ENCODE measurements at places on chromosomes 7 and 10.

GRCh38 chr10:84715911-84716310 is 387.5 kb downstream of the CCSER2 start:
- DNase-seq: peak; percentile 14

DNA sequence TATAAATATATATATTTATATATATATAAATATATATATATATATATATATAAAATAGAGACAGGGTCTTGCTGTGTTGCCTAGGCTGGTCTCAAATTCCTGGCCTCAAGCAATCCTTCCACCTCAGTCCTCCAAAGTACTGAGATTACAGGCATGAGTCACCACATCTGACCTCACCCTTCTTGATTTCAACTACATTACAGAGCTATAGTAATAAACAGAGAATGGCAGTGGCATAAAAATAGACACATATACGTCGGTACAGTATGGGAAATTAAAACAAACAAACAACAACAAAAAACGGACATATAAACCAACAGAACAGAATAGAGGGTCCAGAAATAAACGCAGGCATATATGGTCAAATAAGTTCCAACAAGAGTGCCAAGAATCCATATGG is 77.6 kb upstream of the PPP1R3A start:
- no peak for DNase-seq

GRCh38 chr10:113139699-113140098 is 189.7 kb downstream of the TCF7L2 start:
- DNase-seq: no peak

DNA sequence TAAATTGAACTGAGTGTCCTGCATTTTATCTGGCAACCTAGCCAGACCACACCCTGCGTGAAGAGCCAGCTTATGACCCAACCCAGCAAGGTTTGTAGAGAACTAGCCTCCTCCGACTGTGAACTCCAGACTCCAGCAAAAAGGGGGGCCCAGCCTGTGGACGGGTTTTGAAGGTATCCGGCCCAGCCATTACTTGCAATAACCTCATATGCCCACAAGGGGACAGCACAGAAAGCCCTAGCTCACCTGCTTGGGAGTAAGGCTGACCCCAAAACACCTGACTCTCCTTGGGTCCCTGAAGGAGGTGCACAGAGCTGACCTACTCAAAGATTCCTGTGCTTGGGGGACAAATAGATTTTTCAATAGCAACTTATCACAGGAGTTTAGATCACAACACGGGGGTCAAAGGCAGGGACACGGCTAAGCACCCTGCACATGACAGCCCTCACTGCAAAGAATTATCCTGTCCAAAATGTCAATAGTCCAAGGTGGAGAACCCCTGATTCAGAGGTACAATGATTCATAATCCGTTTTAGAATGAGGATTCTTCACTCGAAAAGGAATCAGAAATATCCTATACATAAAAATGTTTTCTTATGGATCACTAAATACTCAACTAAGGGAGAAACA is 4.6 kb downstream of the TRPV6 start:
- peak; percentile 31 for DNase-seq

DNA sequence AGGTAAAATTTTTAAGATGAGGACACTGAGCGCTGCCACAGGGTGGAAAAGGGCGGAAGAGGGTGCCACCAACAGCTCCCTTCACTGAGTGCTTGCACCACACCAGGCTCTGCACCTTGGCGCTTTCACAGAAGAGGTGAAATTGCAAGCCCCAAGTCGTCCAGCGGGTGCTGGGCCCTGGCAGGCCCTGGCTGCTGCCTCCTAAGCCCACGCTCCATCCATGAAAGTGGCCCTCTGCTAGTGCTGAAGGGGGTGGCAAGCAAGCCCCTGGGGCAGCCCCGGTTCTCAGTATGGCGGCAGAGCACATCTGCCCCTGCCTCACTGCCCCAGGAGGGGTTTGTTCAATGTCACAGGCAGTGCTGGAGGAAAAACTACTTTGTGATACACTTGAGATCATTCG is 95.1 kb downstream of the SLIT1 start:
- DNase-seq: no peak

- DNase-seq: no peak
Measured at GRCh38 chr7:137519181-137519691, 175.7 kb upstream of the PTN start.

DNA sequence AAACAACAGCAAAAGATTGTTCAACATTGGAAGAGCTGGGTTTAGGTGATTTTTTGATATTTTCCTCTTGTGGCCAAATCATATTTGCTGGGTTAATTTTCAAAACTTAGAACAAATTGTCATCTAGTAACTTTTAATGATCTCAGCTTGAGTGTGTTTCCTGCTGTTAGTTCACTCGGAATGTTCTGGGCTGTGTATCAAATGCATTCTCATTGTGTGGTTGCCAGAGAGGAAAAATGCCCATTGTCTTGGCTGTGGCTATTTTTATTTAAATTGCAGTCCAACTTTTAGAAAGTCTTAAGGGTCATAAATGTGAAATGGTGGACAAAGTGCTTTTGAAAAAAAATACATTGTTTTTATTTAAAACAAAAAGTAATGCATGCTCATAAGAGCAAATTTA is 542.0 kb downstream of the TNS3 start:
- DNase-seq: no peak

DNA sequence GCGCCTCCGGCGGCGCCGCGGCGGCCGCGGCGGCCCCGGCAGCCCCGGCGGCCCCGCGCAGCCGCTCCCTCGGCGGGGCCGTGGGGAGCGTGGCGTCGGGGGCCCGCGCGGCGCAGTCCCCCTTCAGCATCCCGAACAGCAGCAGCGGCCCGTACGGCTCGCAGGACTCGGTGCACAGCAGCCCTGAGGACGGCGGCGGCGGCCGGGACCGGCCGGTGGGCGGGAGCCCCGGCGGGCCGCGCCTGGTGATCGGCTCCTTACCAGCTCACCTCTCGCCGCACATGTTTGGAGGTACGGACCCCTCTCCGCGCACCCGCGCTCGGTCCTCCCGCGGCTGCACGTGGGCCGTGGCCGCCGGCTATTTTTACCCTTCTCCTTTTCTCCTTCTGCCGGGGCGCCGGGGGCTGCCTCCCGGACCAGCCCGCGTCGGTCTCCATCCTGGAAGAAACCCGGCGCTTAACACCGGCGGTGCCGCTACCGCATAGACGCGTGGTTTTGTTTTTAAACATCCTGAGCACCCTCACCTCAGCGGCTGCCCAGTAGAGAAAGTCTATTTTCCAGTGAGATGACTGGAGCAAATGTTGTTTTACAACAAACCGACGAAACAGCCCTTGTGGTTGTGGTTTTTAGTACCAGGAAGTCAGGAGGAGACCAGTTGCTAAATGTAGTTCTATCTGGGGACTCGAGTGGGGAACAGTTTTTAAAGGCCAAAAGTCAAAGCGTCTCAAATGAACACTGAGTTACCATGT is 1.3 kb downstream of the ZNRF2 start:
- peak; percentile 19 for DNase-seq

GRCh38 chr7:77184990-77185389 is 14.6 kb downstream of the FGL2 start:
- DNase-seq: no peak

DNA sequence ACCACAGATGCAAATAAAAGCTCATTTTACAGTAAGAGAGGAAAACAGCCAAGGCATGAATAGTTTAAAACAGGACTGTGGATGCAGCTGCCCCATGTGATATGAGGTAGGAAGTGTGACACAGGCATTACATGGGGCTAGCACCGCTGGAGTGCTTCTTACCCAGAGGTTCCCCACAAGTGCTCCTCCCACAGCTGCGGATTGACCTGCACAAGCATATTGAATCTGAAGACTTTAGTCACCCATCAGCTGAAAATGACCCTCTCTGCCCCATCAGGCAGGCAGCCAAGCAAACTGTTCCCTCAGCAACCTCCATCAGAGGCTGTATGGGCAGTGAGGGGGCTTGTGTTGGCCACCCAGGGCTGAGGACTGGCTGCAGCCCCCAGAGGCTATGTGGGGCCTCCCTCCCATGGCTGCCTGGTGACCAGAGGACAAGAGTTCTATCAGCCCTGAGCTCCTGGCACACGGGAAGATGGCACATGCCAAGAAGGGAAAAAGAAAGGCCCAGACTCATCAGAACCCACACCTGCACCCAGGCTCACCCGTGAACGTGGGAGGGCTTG is 98.7 kb downstream of the TCERG1L start:
- no peak for DNase-seq

GRCh38 chr10:49276596-49276995 is 22.4 kb upstream of the C10orf71 start:
- DNase-seq: no peak

DNA sequence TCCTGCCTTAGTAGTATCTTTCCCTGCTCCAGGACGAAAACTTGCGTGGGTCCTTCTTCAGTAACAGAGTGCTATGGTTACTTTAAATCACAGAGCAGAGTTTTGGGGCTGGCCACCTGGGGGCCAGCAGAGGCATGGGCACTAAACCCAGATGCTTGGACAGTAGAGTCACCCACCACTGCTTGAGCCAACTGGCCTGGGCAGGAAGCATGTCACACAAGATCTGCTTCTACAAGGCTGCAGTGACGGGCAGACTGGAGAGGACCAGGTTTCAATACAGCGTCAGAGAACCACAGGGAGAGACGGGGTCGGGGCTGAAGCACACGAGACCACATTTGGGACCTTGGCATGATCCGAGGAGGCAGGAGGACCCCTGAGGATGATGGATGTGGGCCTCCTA is 14.3 kb upstream of the DMBT1 start:
- DNase-seq: no peak

DNA sequence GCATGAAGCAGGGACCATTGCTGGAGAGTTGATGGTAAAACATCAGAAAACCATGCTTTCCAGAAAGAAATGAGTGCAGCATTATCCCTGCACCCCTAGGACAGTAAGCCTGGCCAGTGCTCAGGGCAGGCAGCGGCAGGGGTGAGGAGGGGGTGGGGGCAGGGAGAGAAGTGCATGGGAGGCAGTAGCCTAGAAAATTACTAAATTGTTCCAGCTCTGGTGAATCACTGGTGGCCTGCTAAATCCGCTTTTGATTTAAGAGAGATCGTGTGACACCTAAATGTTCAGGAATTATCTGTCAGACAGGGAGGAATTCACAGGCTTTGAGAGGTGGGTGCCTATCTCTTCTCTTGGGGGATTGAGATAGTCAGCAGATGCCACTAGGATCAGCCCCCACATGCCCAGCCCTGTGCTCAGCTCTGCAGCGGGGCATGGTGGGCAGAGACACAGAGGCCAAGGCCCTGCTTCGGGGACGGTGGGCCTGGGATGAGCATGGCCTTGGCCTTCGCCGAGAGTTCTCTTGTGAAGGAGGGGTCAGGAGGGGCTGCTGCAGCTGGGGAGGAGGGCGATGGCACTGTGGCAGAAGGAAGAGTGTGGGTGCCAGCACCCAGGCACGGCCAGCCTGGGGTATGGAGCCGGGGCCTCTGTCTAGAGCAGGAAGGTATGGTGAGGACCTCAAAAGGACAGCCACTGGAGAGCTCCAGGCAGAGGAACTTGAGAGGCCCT is 5.0 kb upstream of the AQP1 start:
- DNase-seq: no peak

DNA sequence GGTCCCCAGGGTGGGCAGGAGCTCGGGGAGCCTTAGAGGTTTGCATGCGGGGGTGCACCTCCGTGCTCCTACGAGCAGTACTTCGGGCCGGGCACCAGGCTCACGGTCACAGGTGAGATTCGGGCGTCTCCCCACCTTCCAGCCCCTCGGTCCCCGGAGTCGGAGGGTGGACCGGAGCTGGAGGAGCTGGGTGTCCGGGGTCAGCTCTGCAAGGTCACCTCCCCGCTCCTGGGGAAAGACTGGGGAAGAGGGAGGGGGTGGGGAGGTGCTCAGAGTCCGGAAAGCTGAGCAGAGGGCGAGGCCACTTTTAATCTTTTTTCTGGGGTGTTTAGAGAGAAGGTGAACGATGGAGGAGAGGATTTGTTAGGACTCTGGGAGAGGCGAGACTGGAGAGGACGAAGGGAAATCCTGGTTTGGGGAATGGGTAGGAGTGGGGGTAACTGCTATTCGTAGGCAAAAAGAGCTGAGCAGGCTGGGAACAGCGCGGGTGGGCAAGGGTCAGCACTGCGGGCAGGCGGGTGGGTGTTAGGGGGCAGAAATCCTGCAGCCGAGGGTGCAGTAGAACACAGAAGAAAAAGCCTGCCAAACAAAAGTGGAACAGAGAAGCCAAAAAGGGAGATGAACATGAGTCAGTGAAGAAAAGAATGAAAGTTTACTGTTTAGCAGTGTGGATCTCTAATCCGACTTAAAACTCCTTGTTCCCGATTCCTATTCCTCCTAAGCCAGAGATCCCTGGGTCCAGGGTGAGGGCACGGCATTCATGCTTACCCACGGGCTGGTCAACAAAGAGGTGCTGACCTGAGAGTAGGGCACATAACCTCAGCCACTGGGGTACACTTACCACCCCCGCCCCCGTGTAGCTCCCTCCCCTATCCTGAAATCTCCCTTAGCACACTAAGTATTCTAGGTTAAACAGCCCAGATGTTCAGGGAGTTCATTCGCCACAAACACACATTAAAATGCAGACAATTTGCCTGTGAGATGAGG is 26.9 kb downstream of the PRSS2 start:
- DNase-seq: no peak

DNA sequence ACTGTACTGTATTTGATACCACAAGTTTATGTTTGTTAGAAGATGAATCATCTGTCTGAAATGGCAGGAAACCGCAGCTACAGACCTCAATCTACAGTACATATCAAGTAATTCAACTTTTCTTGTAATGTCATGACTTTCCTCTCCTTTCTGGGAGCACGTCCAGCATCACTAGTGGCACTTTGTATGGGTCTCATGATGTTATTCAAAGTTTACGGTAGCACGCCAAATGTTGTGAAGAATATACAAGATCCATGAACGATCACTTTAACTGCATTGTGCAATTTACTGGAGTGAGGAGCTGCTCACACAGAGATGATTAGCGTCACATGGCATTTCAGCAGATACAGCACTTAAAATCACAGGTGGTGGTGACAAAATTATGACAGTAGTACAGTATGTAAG is 257.8 kb upstream of the GNAI1 start:
- DNase-seq: no peak

- DNase-seq: no peak
Measured at GRCh38 chr7:1585142-1585981, 15.5 kb upstream of the PSMG3 start.

DNA sequence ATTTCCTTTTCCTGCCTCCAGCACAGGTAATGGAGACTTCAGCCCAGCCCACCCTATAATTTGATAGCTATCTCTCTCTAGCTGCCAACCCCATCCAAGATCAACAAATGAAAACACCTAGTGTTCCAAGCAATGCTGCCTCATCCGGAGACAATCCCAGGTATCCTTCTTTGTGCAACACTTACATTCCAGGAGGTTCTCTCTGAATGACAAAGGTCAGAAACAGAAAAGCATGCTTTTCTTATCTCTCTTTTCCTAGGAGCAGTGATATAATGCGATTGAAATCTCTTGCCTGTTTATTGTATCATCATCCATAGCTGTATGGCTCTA is 699.3 kb downstream of the INHBA start:
- DNase-seq: no peak

DNA sequence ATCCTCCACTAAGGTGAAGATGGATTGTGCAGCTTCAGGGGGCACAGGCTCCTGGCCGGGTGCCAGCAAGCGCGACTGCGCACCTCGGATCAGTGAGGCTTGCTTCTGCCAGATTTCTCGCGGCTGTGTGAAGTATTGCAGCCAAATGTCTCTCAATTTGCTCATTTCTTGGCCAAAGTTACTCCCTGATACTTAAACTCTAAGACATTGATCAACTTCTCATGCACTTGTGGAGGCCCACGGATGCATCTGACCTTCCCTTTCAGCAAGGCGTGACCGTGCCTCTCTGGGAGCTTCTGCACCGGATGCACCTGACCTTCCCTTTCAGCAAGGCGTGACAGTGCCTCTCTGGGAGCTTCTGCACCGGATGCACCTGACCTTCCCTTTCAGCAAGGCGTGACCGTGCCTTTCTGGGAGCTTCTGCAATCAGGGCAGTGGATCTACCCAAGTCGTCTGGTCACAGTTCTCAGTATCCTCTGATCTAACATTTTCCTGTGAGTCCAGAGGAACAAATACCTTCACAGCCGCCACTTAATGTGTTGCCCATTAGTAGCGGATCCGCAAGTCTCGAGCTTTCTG is 248.3 kb downstream of the ADARB2 start:
- DNase-seq: peak; percentile 43

Data from NCI-H345 (cell line).